ENCODE measurements at places on chromosomes 4 and X.

- no peak for DNase-seq
Measured at GRCh38 chr4:188941524-188942119, 802.4 kb downstream of the TRIML1 start.

GRCh38 chrX:19332983-19333382 is 10.7 kb upstream of the PDHA1 start:
- DNase-seq: peak; percentile 87

- DNase-seq: no peak
Measured at GRCh38 chr4:83108101-83108861, 6.2 kb downstream of the PLAC8 start.

GRCh38 chr4:2837904-2838496 is 5.6 kb upstream of the ADD1 start:
- no peak for DNase-seq

- no peak for DNase-seq
Measured at GRCh38 chrX:13711141-13711540, 22.2 kb downstream of the RAB9A start.

DNA sequence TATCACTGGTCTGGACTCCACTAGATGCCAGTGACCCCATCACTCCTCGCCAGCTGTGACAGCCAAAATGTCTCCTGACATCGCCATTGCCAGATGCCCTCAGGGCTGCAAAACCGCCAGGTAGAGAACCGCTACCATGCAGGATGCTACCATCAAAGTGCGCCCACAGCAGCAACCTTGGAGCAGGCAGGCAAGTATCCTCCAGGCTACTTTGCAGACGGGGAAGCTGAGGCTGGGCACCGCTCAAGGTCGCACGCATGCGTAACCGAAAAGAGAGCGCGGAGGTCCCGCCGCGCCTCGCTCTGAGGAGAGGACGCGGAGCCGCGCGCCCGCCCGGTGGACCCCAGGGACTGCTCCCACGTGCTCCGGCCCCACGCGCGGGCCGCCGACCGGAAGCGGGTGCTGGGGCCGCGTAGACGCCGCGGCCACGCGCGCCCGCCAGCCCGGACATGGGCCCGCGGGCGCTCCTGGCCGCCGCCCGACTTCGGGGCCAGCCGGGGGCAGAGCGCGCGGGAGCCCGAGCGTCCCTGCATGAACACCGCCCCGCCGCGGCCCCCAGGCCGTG is at the start of gene STS:
TSS of gene STS (plus strand) at position 300 of the 565 bp plus-strand sequence. CDS start 105,488 bp downstream, outside the sequence.
- peak; percentile 51 for DNase-seq

- no peak for DNase-seq
Measured at GRCh38 chrX:155873188-155873587, 8.0 kb upstream of the VAMP7 start.

- DNase-seq: no peak
Measured at GRCh38 chr4:118760092-118760491, 74.9 kb downstream of the METTL14 start.

DNA sequence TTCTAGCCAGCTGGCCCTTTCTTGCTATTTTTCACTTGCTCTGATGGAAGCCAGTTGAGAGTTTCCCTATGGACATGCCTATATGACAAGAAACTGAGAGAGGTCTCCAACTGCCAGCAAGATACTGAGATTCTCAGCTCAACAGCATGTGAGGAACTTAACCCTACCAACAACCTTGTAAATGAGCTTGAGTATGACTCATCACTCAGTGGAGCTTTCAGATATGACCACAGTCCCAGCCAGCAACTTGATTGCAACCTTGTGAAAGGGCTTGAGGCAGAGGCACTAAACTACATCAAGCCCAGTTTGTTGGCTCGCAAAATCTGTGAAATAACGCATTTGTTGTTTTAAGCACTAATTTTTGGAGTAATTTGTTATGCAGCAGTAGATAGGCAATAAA is 175.8 kb downstream of the COMMD8 start:
- no peak for DNase-seq

DNA sequence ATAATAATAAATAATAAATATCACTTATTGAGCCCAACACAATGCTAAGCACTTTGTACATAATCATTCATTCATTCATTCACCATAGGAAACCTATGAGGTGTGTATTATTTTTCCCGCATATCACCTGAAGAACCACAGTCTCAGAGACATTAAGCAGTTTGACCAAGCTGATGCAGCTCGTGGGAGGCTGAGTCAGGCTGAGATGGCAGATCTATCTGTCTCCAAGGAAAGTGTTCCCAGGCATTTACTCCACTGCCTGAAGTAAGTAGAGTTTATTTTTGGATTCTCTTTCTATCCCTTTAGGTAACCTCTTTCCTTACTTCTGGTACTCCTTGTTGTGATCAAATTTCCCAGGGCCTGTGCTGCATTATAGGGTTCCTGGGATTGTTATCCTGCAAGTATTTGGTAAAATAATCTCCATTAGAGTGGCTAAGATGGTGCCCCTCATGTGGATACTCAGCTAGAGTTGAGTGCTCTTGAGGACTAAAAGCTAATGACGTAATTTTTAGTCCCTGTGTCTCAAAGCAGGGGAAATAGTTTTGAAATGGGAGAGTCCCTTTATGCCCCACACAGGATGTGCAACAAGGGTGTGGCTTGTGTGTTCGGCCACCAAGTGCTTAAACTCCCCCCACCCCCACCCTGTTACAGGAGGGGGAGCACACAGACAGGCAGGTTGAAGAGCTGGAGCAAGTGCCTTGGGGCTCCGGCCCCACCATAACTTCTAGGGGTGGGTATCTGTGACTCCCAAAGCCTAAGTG is 467.0 kb downstream of the STIM2 start:
- no peak for DNase-seq

GRCh38 chr4:159141193-159141592 is 38.3 kb downstream of the RAPGEF2 start:
- DNase-seq: no peak

DNA sequence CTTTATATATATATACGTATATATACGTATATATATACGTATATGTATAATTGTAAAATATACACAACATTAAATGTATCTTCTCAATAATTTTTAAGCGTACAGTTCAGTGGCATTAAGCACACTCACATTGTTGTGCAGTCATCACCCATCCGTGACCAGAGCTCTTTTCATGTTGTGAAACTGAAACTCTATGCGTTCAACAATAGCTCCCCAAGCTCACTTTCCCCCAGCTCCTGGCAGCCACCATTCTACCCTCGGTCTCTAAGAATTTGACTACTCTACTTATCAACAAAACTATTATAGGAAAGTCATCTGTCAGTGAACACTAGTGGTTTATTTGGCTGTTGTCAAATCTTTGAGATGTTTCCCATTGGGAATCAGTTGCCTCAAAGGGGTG is 621.8 kb upstream of the GALNT7 start:
- DNase-seq: no peak

DNA sequence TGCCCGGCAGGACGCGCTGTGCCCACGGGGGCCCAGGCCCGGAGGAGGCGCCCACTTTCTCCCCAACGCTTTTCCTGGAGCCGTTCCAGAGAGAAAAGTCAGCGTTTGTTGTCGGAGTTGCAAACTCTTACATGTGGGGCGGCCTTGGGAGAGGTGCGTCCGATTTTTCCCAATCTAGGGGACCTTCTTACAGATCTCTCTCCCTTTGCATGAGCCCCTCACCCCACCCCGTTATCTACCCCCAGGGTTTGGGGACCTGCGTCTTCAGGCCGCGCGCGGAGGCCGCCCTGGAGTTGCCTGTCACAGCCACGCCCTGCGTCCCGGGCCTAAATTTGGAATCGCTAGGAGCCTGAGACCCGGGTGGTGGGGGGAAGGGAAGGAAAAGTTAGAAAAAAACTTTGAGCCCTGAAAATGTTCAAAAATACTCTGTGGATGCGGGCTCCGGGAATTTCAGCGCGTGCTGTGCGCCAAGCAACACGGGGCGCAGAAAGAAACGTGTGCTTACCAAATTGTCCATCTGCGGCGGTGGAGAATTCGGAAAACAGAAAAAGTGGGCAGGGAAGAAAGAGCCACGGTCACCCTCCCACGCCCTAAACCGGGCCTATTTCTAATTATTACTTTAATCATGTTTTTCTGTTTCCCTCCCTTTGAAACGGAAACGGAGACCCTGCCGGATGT is 587 bp downstream of the CD99 start:
- no peak for DNase-seq

DNA sequence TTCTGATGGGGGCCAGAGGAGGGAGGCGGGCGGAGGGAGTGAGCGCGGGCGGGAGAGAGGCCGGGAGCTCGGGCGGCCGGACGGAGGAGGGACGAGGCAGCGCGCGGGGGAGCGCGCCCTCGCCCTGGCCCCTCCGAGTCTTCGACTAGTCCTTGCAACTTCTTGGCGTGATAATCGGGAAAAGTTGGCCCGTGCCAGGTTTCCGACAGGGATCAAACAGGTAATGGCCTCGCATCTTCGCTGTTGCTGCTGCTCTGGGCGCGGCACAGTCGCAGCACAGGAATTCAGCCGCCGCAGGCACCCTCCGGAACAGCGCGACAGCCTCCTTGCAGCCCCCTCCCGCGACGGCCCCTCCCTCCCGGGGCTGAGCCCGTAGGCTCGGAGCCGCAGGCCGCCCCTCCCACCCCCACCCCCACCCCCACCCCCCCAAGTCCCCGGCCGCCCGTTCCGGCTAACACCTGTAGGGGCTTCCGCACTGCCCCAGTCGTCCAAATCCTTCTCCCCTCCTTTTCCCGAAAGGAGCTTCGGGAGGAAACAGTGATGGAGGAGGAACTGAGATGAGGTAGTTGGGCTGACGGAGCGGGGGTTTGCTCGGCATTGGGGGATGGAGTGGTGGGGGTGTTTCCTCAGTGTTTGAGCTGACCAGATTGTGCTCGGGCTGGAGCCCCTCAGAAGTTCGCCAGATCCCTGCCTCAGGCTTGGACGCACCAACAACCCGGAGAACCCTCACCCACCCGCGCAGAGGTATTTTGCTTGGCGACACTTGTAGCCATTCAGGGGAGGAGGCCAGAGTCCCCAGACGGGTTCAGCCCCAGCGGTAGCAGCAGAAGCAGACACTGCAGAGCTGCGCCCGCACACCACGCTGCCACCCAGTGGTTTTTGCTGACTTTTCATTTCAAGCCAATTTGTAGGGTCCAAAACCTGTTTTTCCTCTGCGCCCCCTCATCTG is at the start of gene FGF13:
TSS of gene FGF13 (minus strand) at position 319 of the 949 bp plus-strand sequence. CDS start 714 bp downstream, outside the sequence.
- DNase-seq: peak; percentile 8

Data from BE2C (cell line).